ENCODE measurements at places on chromosomes 13 and 19.

GRCh38 chr19:51511353-51511752 is 9.8 kb upstream of the SIGLEC12 start:
- DNase-seq = no peak

DNA sequence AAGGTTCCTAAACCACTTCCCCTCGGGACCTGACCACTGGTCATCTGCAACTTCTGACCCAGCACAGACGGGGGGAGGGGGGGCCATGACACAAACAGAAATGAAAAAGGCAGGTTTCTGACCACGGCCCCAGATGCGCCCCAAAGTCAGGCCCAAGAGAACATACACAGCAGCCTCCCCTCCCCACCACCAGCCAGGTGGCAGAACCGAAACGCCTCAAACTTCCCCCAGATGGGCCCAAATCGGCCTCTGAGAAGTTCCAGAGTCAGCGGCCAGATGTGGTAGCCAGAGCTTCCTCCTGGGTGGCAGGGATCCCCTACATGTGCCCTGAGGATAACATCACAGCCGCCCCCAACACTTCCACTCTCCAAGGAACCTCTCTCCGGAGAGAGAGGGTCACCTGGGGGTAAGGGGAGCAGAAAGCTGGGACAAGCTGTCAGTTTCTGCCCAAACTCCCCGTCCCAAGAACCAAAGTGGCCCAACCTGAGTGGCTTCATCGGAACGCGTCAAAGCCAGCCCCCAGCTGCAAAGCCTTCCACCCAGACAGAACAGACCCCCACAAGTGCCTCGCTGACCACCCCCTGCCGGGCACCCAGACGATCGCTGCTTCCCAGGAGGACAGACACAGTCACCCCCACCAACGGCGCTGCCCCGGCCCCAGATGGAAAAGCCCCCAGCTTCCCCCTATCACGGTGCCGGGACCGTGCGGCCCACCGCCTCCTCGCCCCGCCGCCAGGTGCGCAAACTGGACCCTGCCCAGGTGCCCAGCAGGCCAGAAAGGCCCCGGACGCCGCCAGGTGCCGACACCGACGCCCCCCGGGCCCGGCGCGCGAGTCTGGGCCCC is 800 bp downstream of the ELL start:
- no peak for DNase-seq

- no peak for DNase-seq
Observed at GRCh38 chr19:1002600-1002999, 2.4 kb downstream of the GRIN3B start.

- no peak for DNase-seq
Observed at GRCh38 chr19:6744381-6745301, 5.2 kb downstream of the TRIP10 start.

DNA sequence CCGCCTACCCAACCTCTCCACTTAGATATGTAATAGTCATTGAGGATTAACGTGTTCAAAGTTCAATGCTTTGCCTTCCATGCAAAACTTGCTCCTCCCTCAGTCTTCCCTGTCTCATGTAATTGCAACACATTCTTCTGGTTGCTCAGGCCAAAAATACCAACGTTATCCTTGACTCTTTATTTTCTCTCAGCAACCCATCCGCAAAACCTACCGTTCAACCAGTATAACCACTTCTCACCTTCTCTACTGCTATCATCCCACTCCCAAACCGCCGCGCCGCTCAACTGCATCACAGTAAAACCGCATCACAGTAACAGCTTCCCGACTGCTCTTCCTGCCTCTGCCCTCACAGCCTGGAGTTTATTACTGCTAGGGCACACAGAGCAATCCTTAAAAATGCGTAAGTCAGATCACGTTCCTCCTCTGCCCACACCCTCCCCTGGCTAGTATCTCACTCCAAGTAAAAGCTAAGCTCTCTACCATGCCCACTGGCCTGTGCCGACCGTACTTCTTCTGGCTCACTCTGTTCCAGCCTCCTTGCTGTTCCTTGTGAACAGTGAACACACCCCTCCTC is 8.2 kb downstream of the MTIF3 start:
- no peak for DNase-seq

GRCh38 chr19:3528080-3528479 is 10.9 kb upstream of the TEKTIP1 start:
- no peak for DNase-seq

GRCh38 chr19:53870485-53870844 is 2.8 kb downstream of the MYADM start:
- DNase-seq = no peak

DNA sequence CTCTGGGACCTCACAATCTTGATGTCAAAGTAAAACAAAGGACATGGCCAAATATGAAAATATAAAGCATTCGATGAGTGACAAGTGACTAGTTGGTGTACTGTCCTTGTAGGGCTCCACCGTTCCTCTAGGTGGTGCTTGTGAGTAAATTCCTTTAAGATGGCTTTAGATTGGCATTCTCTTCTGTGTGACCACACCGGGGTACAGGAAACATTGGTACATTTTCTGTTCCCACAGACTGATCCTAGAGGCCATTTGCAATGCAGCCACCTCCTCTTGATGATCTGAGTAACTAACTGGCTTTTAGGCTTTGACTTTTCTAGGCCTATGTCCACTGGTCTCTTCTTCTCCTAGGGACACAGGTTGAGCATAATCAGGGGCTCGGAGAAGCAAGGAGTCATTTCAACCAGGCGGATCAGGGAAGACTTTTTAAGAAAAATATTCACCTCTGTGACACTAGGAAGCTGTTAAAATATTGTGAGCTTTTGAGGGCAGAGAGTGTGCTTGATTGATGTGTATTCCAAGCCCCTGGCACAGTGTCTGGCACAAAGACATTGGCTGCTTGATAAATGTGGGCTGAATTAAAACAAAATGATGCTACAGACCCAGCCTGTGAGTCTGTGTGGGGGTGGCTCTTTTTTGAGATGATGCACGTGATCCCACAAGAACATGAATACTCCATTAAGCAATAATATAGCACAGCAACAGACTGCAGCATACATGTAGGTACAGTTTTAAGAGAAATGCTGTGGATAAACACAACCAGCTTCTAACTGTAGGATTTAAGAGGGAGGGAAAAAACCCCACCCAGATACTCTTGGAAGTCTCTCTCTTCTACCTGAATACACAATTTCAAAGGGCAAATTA is 21.0 kb downstream of the EPSTI1 start:
- DNase-seq = no peak

GRCh38 chr19:2922987-2923386 is 21.8 kb downstream of the ZNF77 start:
- no peak for DNase-seq

DNA sequence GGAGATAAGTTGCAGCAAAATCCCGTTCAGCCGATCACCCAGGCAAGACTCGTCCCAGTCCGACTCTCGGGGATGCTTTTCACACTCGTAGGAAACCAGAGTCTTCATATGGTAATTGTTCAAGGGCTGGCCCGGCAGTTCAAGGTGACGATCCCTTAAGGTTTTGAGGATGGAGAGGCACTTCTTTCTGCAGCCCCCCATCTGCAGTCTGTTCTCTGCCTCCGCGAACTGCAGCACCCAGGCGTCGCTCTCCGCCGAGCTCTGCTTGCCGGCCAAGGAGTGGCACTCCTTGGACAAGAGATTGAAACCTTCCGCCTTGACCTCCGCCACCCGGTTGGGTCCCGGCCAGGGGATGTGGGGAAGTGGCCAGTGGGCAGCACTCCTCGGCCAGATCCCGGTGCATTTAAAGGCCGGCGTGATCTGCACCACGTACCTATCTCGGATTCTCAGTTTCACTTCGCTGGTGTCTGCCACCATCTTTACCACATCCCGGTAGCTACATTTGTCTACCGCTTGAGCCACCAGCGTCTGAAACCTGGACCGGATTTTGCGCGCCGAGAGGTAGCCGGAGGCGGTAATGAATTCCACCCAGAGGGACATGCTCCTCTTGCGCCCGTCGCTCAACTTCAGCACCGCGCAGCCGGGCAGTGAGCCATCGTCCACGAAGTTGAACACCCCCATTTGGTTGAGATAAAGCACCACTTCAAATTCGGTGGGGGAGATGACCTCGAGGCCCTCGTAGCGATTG is 1.1 kb downstream of the MAB21L1 start:
- no peak for DNase-seq

- DNase-seq = no peak
Observed at GRCh38 chr19:2589441-2589840, 113.1 kb downstream of the GNG7 start.

- DNase-seq = no peak
Observed at GRCh38 chr19:51702103-51702824, 9.1 kb downstream of the SPACA6 start.

- DNase-seq = no peak
Observed at GRCh38 chr13:98751861-98752466, 508 bp downstream of the SLC15A1 start.

DNA sequence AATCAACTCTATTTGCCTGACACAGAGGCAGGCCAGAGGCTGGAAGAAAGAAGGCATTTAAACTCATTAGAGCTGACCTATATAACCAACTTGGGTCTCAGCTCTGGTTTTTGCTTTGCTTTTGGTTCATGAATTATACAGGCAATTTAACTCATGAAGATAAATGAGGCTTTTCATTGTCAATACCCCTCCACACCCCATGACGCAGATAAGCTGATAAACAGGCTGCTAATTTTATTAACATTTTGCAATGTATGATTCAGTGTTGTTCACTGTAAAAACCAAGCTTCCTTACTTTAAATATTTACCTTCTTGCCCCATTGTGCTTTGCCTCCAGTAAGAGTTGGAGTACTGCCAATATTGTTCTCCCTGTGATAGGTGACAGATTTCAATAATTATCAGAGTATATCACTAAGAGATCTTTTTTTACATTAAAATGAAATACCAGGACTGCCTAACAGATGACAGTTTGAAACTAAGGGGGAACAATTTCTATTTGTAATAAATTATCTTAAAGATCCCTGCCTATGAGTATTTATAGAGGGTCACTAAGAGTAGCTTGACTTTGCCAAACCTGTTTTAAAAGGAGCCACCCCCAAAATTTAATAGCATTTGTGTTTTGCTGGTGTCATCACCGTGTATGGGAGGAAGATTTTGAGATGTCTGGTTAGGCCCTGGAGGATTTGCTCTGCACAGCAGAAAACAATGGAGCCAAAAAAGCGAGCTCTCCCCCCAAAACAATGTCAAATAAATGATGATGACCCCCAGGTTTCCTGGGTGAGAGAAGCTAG is 472.7 kb upstream of the NBEA start:
- DNase-seq = no peak
